ENCODE measurements at places on chromosomes 12 and 14.
A peak's percentile ranks its signal among the peaks of the same experiment; 100 is the strongest.

- DNase-seq = no peak
These were observed 53.9 kb upstream of the NFKBIA start for GRCh38 chr14:35458442-35458841.

- no peak for DNase-seq
These were observed 60.9 kb upstream of the ARID2 start for GRCh38 chr12:45668641-45669040.

GRCh38 chr12:30754383-30754749 is 385 bp downstream of the CAPRIN2 start:
- no peak for DNase-seq

GRCh38 chr14:88955455-88955854 is 131.0 kb downstream of the TTC8 start:
- DNase-seq = no peak

- peak; percentile 38 for DNase-seq
These were observed 496.4 kb downstream of the PCNX1 start for GRCh38 chr14:71403656-71404055.

- no peak for DNase-seq
These were observed 207.6 kb upstream of the PDZRN4 start for GRCh38 chr12:40980427-40980961.

Measured in GM10248 (cell line).